NCI-H748 treated with DMSO at 0.1 percent for 48 hours (cell line): ENCODE measurements at places on chromosomes 7 and 10.

- DNase-seq, result no peak
Observed at GRCh38 chr10:108755646-108756045, 1167.7 kb downstream of the XPNPEP1 start.

GRCh38 chr7:66169616-66170015, 35.5 kb upstream of the TPST1 start:
- DNase-seq, result no peak

DNA sequence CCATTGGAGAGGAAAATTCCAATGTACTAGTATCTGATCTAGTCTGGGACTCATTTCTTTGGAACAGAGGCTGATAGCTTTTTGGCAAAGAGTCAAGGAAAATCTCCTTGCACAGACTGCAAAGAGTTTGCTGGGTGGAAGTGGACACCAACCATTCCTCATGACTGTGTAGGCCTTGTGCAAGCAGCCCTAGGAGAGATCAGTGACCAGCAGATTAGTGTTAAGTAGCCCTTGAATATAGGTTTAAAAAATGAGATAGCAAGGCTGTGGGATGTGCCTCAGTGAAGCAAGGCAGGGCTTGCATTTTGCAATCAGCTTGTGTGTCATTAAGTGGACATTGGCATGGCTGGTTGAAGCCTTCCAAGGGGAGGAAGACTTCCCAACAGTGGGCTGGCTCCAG, 341.6 kb downstream of the PLXNA4 start:
- no peak for DNase-seq

DNA sequence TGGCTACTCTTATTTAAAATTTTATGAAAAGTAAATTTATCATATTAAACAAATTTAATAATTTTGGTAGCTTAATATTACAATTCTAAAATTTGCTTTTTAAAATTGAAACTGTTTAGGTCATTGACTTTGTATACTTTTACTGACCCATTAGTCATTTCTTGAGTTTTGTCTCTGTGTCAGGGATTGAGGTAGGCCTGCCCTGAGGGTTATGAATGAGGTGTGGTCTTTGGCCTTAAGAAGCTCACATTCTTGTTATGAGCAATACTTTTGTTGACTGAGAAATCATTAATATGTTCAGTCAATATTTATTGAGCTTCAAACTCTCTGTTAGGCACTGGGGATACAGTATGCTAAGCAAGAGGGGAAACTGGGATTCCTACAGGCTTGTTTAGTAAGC, 47.0 kb upstream of the RPA3 start:
- no peak for DNase-seq

DNA sequence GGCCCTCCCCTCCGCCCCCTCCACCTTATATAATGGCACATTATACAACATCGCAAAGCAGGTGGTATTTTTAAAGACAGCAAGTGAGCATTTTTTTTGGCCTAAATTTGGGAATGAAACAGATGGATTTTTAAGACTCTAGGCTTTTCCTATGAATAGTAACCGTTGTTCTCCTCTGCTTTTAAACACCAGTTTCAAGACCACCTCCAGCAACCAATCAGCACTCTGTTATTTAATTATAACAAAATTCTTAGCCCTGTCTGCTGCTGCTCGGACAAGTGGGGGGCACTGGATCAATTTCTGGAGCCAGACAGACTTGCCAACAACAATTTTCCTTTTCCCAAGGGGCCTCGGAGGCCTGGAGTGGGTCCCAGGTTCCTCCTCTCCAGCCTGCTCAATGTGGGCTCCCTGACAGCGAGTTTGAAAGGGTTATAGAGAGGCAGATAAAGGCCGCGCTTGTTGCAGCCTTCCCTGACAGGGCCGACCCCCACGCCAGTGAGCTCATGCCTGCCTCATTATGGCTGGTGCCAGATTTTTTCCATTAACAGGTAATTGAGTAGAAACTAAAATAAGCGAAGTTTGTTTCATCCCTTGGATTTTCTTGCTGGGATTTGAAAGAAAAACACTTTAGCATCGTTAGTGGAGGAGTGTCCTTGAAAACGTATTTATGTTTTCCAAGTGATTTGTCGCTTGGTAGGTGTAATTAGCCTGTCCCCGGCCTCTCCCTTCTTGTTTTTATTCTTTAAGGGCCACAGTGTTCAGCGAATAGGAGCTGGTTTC, 227.3 kb downstream of the TCF7L2 start:
- no peak for DNase-seq

DNA sequence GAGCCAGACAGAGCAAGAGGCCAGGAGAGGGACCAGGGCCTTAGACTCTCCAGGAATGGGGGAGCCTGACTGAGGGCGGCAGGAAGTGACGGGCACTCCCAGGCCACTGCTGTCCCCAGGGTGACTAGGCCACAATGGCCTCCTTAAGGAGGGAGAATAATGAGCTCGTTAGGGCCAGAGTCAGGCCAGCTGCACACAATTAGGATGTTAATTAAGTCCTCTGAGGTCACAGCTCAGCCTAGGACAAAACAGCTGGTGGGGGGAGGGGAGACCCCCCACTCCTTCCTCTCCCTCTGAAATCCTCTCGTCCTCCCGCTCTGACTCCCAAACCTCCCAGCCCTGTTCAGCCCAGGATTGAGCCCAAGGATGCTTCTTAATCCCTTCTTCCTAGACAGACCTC, 143.0 kb downstream of the NEURL1 start:
- no peak for DNase-seq

DNA sequence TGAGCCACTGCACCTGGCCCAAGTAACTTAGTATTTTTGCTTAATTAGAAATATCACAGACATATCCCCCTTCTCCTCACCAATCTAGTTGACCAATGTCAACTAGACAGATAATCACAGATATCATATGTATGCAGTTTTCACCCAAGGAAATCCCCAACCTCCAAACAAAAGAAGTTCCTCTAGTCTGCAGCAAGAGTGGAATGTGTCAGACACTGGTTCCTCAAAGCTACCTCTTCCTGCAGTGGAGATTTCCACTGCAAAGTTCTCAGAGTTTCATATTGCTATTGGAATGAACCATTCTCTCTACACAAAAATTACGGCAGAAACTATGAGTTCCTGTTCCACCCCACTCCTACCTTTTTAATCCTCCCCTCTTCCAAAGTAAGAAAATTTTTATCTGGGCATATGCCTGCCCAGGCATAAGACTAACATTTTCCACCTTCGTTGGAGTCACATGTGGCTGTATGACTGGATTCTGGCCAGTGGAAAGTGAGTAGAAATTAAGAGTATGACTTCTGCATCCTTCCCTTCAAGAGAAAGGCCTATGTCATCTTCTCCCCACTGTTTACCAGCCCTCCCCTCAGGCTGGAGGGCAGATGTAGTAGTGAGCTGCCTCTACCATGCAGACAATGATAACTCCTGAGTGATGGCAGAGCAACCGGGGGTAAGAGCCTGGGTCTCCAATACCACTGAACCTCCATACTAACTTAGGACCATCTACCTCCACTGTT, 103.0 kb downstream of the MYOF start:
- DNase-seq, result no peak

DNA sequence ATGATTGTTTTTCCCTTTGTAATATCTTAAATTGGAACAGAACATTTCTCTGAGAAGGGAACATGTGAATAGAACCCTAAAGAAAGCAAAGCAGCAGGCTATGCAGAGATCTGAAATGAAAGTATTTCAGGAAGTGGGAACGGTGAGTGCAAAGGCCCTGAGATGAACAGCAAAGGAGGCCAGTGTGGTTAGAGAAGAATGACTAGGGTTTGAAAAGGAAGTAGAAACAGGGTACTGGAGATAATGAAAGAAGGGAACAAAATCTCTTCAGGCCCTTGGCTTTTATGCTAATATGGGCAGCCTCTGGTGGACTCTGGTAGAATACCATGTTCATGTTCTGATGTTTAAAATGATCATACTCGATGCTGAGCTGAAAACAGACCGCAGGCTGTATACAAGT, 22.2 kb downstream of the ARHGAP21 start:
- no peak for DNase-seq

DNA sequence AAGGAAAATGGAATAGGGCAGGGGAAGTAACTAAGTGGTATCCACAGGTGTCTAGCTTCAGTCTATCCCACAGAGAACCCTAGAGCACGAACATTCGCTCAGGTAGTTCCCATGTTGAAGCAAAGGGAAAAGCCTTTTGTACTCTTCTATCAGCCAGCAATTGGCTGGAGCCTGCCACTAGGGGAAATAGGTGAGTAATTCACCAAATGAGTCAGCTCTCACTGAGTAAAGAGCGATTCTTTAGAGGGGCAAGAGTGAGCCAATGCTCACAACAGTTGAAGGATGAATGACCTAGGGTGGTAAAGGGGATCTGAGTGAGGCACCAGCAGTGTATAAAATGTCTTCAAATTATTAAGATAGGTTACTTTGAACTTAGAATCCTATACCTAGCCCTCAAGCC, 94.1 kb upstream of the ZNF800 start:
- no peak for DNase-seq

DNA sequence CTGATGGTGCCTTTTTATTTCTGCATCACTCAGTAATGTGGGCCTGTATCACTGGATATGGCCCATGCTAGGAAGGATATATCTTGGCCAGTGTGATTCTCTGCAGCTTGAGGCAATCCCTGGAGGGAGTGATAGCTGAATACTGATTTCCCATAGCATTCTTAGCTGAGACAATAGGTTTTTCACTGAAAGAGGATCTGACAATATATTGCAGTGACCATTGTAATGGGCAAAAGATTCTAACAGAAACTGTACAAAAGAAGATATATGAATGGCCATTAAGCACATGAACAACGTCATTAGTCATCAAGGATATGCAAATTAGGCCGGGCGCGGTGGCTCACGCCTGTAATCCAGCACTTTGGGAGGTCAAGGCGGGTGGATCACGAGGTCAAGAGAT, 117.8 kb downstream of the KAT6B start:
- DNase-seq, result no peak

DNA sequence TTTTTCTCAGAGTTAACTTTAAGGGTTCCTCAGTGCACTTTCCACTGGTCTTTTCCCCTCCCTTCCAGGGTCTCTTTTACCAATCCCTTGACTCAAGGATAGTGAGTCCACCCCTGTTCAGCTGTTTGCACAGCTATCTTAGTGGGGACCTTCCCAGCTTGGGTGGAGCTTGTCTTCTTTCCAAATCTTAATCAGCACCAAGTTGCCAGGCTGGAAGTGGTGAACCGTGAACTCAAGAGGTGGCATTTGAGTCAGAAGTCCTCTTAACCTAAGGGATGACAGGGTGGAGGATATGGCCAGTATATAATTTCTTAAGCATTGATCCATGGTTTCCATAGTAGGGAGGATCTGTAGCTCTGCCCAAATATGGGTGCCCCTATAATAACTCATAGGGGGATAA, 25.0 kb downstream of the MAPK8 start:
- DNase-seq, result no peak
